ENCODE measurements at places on chromosomes 7 and 10.

GRCh38 chr7:132251327-132251659 is 325.0 kb downstream of the PLXNA4 start:
- DNase-seq: no peak

DNA sequence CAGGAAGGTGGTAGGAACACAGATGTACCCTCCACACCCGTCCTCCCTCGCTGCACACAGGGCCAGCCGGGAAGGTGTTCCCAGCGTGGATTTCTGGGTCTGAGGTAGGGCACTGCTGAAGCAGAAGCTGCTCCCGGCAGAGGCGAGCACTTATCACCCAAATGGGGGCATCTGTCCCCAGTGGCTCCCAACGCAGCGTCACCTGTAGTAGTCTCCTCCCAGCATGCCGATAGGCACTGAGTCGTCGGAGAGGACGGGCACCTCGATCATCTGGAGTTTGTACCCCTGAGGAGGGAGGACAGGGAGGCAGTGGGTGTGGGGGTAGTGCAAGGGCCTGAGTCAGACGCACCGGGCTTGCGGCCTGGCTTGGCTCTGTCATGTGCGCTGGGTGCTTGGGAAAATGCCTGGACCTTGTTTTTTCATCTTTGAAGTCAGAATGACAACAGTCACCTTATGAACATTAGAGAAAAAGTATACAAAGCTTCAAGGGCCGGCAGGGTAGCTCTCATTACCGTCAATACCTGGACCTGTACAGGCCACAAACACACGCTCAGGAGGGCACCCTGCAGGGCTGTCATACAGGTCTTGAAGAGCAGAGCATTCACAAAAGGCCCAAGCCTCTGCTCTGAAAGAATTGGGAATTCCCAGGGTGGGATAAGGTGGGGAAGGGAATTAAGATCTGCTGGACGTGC is 3.1 kb upstream of the PYROXD2 start:
- no peak for DNase-seq

- DNase-seq: no peak
These were observed 120.0 kb downstream of the ADAM12 start for GRCh38 chr10:126268013-126268920.

DNA sequence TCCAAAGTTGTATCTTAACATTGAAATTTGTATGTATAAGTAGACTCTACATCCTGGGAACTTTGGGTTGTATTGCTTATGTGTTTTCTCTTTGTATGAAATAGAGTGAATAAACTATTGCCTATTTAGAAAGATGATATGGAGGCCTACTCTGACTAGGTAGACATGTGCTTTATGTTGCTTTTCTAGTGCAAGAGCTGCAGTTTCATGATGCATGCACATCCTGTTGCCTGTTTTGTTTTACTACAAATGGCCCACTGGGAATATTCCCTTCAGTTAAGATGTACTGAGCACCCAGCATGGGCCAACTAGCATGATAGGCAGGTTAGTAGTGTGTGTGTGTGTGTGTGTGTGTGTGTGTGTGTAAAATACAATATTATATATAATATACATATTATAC is 282.1 kb upstream of the LRGUK start:
- no peak for DNase-seq

- DNase-seq: no peak
These were observed 239.3 kb upstream of the SEMA3C start for GRCh38 chr7:81158189-81158588.

Data from HL-60 (cell line).